ENCODE measurements at places on chromosomes 4 and X. TPM values are rescaled to one million over a fixed set of nuclear protein-coding genes. Genes with fewer than 3 reads are reported as not detected.

SERPINA7 gene
- total RNA-seq, result not detected

FAM47E gene
- total RNA-seq, result 2.4 TPM

IL1RAPL1 gene
- total RNA-seq, result 4.7 TPM

PDLIM3 gene
- total RNA-seq, result 123 TPM

CT45A10 gene
- total RNA-seq, result not detected

VCX2 gene
- not detected for total RNA-seq

NWD2 gene
- not detected for total RNA-seq

GPR34 gene
- 8.6 TPM for total RNA-seq

TMEM164 gene
- 60.4 TPM for total RNA-seq

SMR3B gene
- not detected for total RNA-seq

MUC7 gene
- total RNA-seq, result not detected

ETDB gene
- total RNA-seq, result not detected

PTTG2 gene
- 1.0 TPM for total RNA-seq

NSG1 gene
- 12.2 TPM for total RNA-seq

CCSER1 gene
- total RNA-seq, result 13.3 TPM

PAGE4 gene
- total RNA-seq, result not detected

CLDN34 gene
- total RNA-seq, result not detected

MCF2 gene
- 0.27 TPM for total RNA-seq

GPR82 gene
- 0.27 TPM for total RNA-seq

HTRA3 gene
- 95.6 TPM for total RNA-seq

SERTM2 gene
- total RNA-seq, result not detected

FAT4 gene
- total RNA-seq, result 6.1 TPM

All from left ventricle myocardium superior (tissue), 1 donor.